Fibroblast of skin of right quadriceps (primary cell): ENCODE measurements at places on chromosomes 1 and 21.

DNA sequence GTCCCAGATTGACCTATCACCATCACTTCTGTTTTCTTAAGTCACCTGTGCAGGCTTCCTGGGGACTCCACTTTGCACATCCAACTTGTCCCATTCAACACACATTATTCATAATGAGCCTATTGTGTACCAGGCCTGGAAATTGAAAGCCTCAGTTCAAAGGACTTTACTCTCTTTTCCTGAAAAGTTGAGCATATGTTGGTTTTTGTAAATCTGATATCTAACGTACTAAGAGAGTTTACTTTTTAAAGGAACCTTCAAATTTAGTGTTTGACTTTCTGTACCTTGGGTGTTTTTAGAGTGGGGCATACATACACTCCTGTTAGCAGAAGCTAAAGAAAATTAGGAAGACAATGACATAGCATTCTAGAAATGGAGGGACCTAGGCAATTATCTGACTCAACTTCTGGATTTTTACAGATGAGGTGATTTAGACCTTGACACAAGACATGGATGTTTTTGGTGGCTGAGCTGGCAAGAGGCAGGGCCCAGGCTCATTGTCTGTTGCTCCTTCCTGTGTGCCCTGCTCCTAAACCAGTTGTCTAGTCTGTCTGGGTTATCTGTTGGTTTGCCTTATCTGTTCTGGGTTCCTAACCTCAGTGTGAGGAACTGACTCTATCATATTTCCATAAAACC lies 336.5 kb downstream of the RPS6KC1 start:
- no peak for DNase-seq

- peak; percentile 92 for DNase-seq
Observed at GRCh38 chr21:45973475-45974072, 8.0 kb upstream of the COL6A1 start.

- no peak for DNase-seq
Observed at GRCh38 chr1:233673947-233674431, 60.1 kb downstream of the KCNK1 start.

- DNase-seq: no peak
Observed at GRCh38 chr1:226761322-226761721, 22.2 kb upstream of the ITPKB start.

GRCh38 chr1:39352881-39353280 lies 138.6 kb upstream of the BMP8A start:
- DNase-seq: no peak

GRCh38 chr21:32626621-32627196 lies 14.5 kb upstream of the CFAP298 start:
- peak; percentile 13 for DNase-seq

- no peak for DNase-seq
Observed at GRCh38 chr21:44438531-44439210, 16.6 kb upstream of the LRRC3 start.

DNA sequence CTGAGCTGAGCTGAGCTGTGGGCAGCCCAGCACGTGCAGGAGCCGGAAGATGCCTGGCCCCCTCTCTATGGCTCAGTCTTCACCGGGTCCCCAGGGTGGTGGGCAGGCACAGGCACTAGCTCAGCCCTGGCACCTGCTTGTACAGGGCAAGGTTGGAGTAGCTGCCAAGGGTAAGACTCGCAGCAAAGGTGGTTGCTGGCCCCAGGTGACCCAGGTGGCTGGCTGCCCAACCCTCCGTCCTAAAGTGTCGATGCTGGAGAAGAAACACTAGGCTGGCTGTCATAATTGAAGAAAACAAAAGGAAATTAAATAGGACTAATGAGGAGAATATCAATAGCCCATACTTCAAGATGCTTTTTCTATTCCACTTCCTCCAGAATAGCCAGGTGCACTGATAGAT lies 77.1 kb upstream of the ACTL8 start:
- DNase-seq: no peak

- no peak for DNase-seq
Observed at GRCh38 chr1:39142401-39143060, 62.0 kb upstream of the MACF1 start.

GRCh38 chr1:39787468-39787867 lies 1.2 kb downstream of the BMP8B start:
- DNase-seq: no peak

GRCh38 chr1:66931590-66931989 lies 6.8 kb downstream of the MIER1 start:
- no peak for DNase-seq

- DNase-seq: no peak
Observed at GRCh38 chr1:6584126-6585080, 4.6 kb downstream of the ZBTB48 start.

DNA sequence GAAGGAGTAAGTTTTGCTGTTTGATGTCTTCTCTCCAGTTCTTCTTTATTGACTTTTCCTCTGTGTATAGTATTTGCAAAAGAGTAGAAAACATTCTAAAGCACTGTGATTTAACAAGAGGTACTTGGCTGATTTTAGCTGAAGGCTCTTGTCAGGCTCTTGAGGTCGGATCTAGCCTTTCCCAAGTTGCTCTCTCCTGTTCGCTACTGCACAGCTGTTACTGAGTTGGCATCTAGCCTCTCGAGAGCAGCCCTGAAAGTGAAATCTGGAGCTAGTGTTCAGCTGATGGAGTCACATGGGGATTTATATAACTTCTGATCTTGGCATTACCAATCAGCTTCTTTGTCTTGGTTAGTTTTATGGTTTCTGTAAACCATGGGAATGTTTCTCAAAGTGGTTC lies 193.1 kb downstream of the RYR2 start:
- DNase-seq: no peak

- DNase-seq: no peak
Observed at GRCh38 chr1:31020007-31020790, 45.3 kb downstream of the PUM1 start.

GRCh38 chr1:47325528-47325927 lies 8.1 kb upstream of the CMPK1 start:
- no peak for DNase-seq

- DNase-seq: no peak
Observed at GRCh38 chr1:171898941-171899340, 57.6 kb downstream of the DNM3 start.

DNA sequence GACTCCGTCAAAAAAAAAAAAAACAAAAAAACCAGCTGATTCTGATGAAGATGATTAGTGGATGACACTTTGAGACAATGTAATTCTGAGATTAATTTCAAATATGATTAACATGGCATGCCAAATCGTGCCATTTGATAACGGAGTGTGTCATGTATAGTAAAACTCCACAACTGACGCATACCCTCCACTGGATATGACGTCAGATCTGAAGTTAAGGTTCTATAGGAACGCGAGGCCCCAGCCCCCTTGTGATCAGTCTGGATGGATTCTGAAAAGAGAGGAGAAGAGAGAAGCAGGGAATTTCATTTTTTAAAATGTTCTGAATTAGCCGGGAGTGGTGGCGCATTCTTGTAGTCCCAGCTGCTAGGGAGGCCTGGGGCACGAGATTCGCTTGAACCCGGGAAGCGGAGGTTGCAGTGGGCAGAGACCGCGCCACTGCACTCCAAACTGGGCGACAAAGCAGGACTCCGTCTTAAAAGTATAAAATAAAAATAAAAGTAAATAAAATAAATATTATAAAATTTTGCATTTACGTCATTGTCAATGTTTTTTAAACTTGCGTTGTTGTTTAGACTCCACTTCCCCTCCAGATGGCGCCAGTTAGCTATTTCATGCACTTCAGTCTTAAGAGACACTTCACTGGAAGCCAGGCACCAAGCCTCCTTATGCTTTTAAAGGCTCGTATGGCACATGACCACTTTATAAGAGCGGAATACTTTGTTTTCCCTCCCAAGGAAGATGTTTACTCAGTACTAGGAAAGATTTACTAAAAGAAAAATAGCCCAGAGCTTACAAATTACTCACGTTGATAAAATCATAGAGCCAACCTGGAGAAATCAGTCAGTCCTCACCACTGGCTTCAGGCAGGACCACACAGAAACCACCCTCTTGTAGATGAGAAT lies 65.5 kb downstream of the UBE2U start:
- peak; percentile 81 for DNase-seq

- no peak for DNase-seq
Observed at GRCh38 chr1:216785737-216786136, 62.5 kb upstream of the ESRRG start.

GRCh38 chr1:66433611-66434010 lies 100.3 kb upstream of the SGIP1 start:
- peak; percentile 53 for DNase-seq

- DNase-seq: peak; percentile 81
Observed at GRCh38 chr1:114002492-114003239, 23.4 kb downstream of the OLFML3 start.

DNA sequence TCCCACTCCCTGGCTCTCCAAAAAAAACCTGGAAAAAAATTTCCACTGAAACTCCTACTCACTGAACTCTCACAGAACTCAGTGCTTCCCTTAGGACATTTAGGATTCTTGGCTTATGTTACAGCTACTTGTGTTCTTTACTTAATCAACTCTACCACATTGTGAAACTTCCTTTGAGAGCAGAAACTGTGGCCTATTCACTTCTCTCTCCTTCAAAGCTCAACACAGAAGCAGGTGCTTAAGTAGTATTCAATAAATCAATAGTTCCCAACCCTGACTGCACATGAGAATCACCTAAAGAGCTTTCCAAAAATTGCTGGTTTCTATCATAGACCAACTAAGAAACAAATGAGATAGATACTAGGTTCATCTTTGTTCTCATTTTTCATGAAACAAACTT lies 67.9 kb upstream of the DMRTA2 start:
- no peak for DNase-seq

- no peak for DNase-seq
Observed at GRCh38 chr1:8166406-8166805, 140.3 kb upstream of the ERRFI1 start.

DNA sequence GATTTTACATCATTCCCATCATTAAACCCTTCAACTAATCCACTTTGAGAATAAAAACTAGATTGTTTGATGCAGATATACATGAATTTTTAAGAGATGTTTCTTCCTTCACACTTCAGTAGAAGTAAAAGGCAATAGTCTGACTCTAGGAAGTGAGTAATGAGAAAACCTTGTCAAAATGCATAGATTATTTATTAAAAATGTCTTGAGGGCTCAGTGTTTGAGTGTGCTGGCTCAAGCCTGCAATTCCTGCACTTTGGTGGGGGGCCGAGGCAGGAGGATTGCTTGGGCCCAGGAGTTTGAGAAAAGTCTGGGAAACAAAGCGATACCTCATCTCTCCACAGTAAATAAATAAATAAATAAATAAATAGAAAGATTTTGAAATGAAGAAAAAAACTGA lies 177.1 kb downstream of the NEGR1 start:
- DNase-seq: no peak

DNA sequence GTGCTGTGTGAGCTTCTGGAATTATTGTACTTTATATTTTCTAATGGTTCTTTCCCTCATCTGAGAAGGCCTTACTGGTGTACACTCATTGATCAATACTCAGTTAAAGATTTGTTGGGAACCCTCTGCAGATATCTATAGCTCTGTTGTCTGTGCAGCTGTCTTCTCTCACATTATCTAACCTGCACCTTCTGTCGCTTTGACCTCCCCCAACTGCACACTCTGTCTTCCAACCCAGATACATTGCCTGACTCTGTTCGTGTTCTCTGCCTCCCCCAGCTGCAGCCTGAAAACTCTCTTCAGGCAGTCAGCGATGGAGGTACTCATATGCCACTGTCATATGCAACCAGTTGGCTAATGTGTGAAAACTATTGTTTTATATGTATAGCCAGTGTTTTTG lies 334.3 kb downstream of the NCAM2 start:
- no peak for DNase-seq

DNA sequence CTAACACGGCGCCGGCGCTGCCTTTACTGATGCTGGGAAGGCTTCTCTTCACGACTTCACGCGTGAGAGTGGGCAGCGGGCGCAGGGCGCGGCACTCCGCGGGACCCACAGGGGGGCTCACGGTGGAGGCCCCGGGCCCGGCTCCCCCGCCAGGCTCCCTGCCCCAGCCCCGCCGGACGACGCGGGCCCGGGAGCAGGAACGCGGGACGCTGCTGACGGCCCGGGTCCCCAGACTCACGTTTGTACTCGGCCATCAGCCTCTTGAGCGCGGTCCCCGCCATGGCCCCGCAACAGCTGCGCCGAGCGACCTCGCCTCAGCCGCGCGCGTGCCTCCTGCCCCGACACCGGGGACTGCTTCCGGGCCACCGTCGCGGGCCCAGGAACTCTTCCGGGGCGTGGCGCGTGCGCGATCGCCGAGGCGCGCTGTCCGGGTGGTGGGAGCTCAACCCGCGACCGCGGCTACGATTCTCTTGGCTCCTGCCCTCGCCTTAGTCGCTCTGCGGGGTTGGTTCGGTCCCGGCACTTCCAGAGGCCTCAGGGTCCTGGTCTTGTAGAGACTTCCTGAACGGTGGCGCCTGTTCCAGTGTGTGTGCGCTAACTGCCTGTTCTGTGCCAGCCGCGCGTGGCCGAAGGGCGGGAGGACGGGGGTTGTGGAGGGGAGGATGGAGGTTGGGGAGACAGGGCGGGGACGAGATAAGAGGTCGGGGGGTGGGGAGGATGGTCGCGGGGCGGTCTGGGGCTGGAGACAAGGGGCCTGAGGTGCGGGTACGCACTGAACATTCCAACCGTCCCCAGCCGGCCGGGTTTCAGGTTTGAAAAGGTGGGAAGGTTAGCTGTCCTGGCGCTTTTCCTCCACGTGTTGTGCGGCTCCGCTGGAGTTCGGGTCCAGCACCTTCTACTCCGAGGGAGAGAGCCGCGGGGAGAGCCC lies at the start of gene UBE2G2:
Gene UBE2G2, minus strand, starts transcription at position 353 of the 928 bp plus-strand sequence. Its CDS starts 72 bp downstream, at position 281.
- peak; percentile 78 for DNase-seq

- DNase-seq: no peak
Observed at GRCh38 chr1:6785318-6785727, at the start of gene CAMTA1. Gene CAMTA1 (plus strand): TSS chr1:6785454. CDS start chr1:6785531, 77 bp downstream.

DNA sequence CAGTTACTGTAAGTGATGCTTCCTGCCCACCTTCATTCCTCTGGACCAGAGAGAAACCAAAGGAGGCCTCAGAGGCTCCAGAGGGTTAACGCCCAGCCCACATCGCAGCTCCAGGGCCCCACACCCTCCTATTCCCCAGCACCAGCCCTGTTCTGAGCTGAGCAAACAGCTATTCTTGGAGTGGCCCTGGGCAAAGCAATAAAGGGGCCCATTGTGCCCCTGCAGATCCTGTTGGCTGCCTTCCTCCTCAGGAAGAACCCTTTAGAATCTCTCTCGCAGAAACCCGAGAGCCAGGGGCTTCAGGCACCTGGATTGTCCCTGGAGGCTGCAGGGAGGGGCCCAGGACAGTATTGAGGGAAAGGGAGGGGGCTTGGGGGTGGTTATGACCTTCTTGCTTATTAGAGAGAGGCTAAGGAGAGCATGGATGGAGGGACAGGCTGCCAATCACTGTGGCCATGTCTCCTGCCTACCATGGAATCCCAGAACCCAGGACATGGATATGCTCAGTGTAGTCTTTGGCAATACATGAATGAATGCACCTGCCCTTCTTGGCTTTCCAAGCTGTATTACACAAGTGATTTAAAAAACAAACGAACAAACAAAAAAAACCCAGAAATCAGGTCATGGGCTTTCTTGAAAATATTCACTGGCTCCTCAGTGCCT lies 9.2 kb downstream of the PADI2 start:
- no peak for DNase-seq

- DNase-seq: peak; percentile 42
Observed at GRCh38 chr1:242017580-242018233, 18.8 kb upstream of the MAP1LC3C start.

- DNase-seq: peak; percentile 73
Observed at GRCh38 chr1:15305468-15305770, 58.4 kb downstream of the FHAD1 start.

- peak; percentile 66 for DNase-seq
Observed at GRCh38 chr1:172897738-172898137, 153.0 kb downstream of the TNFSF18 start.

- peak; percentile 86 for DNase-seq
Observed at GRCh38 chr1:182962554-182963115, 9.7 kb upstream of the SHCBP1L start.
